GM12878 (cell line): ENCODE measurements at places on chromosomes 1 and 21. TPM values are rescaled to one million over a fixed set of nuclear protein-coding genes. Genes with fewer than 3 reads are reported as not detected.
A peak's percentile ranks its signal among the peaks of the same experiment; 100 is the strongest.

SERTAD4 gene
- total RNA-seq = not detected in 2 replicates

SLC26A9 gene
- 0.11 and 0.15 TPM in 2 replicates for total RNA-seq

DNA sequence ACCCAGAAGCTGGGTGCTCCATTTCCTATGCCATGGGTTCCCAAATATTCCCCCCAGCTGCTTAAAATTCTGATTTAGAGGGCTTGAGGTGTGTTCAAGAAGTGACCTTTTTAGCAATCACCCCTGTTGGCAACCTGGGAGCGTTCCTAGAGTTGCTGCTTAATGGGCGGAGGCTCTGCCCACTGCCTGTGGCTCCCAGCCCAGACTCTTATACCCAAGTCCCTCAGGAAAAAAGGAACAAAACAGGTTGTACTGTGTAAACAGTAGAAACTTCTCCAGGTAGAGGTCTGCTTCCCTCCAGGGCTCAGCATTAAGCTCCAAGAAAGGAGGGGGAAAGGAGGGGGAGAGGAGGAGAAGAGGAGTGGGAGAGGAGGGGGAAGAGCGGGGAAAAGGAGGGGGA is 14.6 kb upstream of the TENT5C start:
- DNase-seq = no peak

SPRR1B gene
- total RNA-seq = not detected in 2 replicates

DNA sequence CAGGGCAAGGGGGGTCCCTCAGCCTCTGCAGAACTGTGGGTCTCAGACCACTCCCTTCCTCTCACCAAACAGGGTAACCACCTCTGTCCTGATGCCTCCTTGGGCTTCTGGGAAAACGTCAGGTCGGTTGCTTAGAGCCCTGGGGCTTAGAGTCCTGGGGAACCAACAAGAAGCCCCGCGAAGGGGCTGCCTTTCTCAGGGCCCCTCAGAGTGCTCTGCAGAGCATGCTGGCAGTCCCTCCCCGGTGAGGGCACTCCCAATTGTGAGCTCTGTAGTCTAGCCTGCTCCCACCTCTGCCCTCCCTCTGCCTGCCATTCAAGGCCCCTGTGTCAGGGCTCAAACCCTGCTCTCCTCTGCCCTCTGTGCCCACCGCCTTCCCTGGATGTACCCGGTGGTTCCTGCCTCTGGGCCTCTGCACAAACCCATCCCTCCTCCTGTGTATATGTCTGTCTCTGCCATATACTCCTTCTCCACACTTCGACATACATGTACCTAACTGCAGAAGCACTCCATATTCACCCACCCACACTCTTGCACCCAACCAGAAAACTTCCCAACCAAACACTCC is 92.3 kb downstream of the DMRTB1 start:
- no peak for DNase-seq

GRCh38 chr1:207799989-207800648 is 48.3 kb downstream of the CD46 start:
- DNase-seq = no peak

DNA sequence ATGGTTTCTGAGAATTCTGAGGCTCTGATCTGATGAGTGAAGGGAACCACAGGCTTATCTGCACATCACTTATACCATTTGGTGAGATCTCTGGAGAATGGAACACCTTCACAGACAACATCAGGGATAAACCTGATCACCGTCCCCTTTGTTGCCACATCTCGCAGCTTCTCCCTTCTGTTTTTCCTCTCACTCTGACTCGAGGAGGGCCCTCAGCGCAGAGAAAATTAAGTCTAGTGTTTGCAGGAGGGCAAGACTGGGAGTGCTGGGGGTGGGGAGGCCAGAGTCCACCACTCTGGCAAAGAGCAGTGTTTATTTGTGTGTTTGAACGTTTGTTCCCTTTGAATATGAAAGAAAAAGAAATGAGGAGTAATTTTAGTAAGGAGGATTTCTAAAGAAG is 29.0 kb upstream of the BATF3 start:
- DNase-seq = no peak

- no peak for DNase-seq
Observed at GRCh38 chr1:101463195-101463594, 226.4 kb downstream of the S1PR1 start.

DNA sequence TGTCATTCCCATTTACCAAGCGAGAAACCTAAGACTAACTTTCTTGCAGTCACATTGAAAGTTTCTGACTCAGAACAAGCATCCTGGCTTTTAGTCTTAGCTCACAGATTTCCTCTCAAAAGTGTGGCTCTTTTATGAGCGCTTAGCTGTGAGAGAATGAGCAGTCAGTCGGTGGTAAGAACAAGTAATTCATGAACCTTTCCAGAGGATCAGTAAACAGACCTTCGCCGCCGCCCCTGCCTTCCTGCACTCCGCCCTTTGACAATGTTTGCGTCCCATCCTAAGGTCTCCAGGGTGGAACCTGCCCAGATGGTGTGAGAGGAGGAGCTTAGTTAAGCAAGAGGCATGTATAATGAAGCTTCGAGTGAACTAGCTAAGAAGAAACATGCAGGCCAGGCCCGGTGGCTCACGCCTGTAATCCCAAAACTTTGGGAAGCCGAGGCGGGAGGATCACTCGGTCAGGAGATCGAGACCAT is 142.4 kb downstream of the GLUL start:
- peak; percentile 42 for DNase-seq

ST6GALNAC5 gene
- total RNA-seq = 0.13 TPM in 1 of 2 replicates, not detected in the other

DNA sequence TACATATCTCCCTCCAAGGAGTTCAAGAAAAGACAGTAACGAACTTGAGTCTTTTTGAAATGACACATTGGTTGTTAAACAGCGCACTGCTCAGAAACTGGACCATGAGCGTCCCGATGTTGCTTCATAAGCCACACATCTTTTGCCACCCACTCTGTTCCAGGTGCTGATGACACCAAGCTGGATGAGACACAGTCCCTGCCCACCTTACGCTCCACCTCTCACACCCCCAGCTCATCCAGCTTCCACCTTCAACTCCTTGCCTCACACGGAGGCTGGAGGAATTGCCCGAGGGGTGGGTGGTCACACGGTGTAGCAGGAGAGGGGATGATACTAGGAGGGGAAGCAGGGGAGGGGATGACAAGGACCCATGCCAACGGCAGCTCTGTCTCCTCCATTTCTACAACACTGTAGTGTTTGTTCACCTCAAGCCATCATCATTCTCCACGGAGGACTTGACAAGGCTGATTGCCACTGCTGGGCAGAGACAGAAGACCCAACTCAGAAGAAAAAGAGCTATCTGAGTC is 148.5 kb upstream of the TNR start:
- DNase-seq = no peak

DNA sequence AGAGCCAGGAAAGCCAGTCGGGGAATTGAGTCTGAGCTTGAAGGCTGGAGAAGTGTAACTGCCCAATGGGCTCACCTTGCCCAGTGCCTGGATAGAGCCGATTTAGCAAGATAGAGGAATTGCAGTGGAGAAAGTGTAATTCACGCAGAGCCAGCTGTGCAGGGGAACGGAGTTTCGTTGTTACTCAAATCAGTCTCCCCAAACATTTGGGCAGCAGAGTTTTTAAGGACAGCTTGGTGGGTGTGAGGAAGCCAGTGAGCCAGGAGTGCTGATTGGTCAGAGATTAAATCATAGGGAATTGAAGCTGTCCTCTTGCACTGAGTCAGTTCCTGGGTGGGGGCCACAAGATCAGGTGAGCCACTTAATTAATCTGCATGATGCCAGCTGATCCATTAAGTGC is 28.4 kb upstream of the NLRP3 start:
- DNase-seq = no peak

DNA sequence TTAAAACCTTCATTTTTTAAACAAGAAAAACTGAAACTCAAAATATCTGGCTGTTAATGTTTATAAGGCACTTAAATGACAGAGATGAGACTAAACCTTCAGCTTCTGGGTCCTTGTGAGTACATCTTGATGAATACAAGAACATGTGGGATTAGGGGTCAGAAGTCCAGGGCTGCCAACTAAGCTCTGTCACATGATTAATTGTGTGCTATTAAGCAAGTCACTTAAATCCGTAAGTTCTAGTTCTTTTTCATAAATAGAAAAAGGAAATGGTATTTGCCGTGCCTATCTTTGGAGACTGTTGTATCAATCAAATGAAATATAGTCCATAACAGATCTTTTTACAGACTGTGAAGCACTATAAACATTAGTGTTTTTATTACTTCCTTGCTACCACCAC is 43.2 kb upstream of the KCTD3 start:
- DNase-seq = no peak

DNA sequence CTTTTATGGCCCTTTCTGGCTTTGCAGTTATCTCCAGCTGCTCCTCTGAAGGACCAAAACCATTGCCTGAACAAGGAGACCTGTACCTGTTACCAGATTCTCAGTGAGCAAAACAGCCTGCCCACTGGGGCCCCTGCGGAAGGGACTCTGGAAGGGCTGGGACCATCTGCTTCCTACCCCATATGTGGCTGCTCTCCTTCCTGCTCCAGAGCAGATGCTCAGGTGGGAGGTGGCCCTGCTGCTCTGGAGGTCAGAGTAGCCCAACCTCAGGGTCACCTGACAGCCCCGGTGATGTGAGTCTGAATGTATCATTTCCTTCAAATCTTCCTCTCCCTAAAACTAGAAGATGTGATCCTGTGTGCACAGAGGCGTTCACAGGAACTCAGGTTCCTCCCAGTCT is 33.6 kb downstream of the PRDM16 start:
- no peak for DNase-seq

C1QA gene
- 0.24 and 0.59 TPM in 2 replicates for total RNA-seq

DNA sequence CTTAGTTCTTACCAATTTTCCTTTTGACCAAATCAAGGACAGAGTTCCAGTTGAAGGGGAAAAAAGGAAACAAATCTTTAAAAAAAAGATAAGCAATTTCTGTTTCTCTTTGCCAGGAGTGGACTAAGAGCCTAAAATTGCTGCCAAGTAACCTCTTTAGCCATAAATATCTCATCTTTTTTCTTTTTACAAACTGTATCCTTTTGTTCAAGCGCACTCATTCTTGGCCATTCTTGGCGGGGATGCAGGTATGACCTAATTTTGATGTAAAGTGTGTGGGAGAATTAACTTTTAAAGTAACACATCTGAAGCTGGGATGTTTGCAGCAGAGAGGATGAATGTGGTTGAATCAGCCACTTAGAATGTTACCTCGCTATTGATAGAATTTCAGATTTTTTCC is 13.4 kb upstream of the KIF1B start:
- no peak for DNase-seq

DNA sequence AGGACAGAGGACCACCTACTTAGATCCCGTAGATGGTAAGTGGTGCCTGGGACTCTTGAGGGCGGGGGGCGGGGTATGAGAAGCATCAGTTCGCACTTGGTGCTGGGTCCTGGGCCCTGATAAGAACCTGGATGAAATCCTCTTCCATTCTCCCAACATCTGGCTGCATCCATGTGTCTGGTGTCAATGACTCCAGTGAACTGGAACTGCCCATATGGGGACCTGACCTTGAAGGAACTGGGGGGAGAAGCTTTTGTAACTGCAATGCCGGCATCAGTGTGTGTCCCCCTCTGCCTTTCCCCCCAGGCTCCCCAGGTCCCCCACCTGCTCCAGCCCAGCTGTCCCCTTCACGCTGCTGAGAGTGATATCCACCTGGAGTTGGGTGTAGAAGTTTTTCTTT is 49.7 kb upstream of the EPB41 start:
- DNase-seq = no peak

NR1I3 gene
- total RNA-seq = not detected in 2 replicates

- no peak for DNase-seq
Observed at GRCh38 chr1:116910379-116911187, 867 bp downstream of the PTGFRN start.

CHIA gene
- not detected in 2 replicates for total RNA-seq

DNA sequence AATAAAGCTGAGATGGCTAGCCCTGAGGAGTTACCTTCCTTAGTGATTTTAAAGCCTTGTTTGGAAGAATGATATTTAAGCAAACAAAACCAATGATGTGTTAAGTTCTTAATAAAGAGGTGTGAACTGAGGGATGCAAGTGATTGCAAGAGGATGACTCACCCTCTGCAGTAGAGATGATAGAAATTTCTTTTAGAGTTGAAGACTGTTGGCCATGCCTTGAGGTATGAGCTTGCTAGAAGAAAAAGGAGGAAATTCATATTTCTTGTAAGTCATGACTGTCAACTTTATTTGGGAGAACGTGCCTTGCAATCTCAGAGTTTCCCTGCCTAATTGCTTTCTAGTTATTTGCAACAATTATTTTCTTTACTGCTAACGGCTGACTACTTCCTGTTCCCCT is 94.7 kb downstream of the PLA2G4A start:
- no peak for DNase-seq

DNA sequence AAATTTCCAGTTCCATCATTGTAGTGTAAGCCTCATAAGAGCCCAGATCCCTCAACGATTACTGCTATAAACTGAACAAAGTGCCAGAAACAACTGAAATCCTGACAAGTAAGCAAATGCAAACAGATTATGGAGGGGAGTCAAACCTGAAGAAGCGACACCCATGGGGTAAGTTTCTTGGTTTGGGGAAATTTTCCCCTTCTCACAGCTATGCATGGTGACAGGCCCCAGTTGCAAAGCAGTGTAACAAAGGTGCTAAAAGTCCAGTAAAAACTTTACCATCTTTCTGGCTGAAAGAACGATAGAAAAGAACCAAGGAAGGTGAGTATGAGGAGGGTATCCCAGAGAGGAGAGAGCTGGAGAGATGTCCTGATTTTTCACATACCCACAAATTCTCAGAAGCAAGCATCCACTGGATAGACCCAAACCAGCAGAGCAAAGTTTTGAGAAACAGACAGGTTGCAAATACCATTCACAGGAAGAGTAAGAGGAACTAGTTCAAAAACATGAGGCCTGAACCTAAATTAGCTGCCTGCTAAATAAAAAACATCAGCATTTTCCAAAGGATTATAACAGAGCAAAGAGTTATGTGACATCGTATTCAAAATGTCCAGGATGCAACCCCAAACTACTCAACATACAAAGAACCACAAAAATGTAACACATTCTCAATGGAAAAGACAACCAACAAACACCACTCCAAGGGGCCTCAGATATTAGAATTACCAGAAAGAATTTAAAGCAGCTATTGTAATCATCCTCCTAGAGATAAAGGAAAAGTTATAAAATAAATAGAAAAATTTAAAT is 14.5 kb downstream of the SCYL3 start:
- DNase-seq = no peak

DNA sequence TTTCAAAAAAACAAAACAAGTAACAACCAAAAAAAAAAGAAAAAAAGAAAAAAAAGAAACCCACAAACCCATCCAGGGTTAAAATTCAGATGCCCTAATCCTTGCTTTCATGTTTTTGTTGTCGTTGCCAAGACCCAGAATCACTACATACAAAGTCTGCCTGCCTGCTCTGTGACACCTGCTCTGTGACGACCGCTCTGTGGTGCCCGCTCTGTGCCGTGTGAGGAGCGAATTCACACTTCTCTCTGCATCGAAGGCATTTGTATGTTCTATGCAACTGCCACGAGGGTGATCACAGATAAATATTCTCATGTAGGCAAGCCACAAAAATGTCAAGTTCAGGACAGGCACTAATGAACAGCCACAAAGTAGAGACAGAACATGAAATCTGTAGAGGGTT is 178.6 kb downstream of the SLC45A1 start:
- DNase-seq = no peak

SPATA6 gene
- total RNA-seq = 0.13 TPM in 1 of 2 replicates, not detected in the other

DNA sequence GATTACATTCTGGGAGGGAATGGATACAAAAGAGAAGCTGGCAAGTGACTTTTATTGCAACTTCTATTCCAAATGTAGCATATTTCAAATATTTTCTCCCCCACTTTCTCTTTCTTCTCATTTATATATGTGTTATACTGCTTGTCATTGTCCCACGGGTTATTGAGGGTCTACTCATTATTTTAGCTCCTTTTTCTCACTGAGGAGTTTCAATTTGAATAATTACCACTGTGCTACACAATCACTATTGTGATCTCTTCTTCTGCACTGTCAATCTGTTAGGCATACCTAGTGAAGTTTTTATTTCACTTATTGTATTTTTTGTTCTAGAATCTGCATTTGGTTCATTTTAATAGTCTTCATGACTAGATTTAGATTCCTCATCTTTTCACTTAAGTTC is 339.7 kb downstream of the PTPRC start:
- DNase-seq = no peak
